Stimulated activated CD4-positive, alpha-beta T cell treated with anti-CD3 and anti-CD28 coated beads, Interleukin-12 subunit alpha, Interleukin-12 subunit beta, amount 100 ng/mL, for 4 hours (primary cell): ENCODE measurements at places on chromosomes 12 and 14.
A peak's percentile ranks its signal among the peaks of the same experiment; 100 is the strongest.

- no peak for DNase-seq
Measured at GRCh38 chr12:114343585-114344302, 62.2 kb downstream of the TBX5 start.

DNA sequence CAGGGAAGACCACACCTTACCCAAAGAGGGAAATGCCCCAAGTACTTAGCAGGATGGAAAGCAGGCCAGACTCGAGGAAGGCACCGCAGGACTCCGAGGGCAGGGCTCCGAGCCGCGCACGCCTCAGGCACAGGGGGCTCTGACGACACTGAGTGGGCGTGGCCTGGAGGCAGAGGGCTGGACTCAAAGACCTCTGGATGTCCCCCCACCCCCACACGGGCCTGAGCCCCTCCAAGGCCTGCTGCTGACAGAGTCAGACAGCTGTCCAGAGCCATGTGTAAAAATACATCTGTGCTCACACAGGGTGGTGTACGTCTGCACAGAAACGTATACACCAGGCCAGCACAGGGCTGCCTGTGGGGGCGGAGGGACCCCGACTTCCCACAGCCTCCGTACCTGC, 1.4 kb downstream of the AKT1 start:
- peak; percentile 45 for DNase-seq

DNA sequence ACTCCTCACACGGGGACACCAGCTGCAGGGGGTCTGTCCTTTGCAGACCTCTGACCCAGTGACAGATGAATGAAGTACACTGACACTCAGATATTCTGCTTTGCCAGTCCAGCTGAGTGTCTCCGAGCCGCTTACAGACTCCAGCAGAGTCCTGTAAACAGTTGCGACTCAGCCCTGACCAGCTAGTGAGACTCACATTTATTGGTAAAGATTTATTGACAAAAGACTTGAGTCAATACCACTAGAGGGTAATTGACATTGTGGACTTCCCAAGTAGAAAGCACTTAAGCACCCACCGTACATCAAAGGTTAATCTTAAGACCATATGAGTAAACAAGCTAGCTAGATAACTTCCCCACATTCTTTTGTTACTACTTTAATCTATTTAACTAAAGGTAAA, 9.8 kb upstream of the FKBP4 start:
- no peak for DNase-seq

- no peak for DNase-seq
Measured at GRCh38 chr14:96156804-96157760, 47.6 kb upstream of the BDKRB2 start.

GRCh38 chr14:96727980-96728717, 69.0 kb upstream of the VRK1 start:
- no peak for DNase-seq

DNA sequence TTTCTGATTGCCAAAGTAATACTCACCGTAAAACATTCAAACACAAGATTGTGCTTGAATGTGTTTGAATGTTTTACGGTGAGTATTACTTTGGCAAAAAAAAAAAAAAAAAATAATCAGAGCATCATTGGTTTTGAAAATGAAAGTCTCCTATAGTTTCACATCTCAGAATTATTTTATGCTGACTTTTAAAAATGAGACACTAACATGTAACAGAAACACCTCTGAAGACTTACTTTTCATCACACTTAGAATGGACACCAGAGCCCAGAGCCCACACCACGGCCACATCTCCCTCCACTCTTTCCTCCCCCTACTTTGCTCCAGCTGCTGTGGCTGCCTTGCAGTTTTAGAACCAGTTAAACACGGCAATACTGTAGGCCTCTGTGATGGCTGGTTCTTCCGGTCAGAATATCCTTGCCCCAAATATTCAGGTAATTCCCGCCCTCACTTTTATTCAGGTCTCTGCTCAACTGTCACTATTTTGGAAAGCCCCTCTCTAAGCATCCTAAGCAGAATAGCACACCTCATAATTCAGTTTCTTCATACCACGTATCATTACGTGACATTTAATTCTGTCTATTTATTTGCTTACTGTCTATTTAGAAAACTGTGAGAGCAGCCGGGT, 138.9 kb upstream of the MAX start:
- DNase-seq, result no peak

- DNase-seq, result no peak
Measured at GRCh38 chr12:128820723-128821432, 2.9 kb downstream of the SLC15A4 start.

- peak; percentile 12 for DNase-seq
Measured at GRCh38 chr12:106227641-106228319, 20.0 kb downstream of the CKAP4 start.
